ENCODE measurements at places on chromosomes 11 and 22.

DNA sequence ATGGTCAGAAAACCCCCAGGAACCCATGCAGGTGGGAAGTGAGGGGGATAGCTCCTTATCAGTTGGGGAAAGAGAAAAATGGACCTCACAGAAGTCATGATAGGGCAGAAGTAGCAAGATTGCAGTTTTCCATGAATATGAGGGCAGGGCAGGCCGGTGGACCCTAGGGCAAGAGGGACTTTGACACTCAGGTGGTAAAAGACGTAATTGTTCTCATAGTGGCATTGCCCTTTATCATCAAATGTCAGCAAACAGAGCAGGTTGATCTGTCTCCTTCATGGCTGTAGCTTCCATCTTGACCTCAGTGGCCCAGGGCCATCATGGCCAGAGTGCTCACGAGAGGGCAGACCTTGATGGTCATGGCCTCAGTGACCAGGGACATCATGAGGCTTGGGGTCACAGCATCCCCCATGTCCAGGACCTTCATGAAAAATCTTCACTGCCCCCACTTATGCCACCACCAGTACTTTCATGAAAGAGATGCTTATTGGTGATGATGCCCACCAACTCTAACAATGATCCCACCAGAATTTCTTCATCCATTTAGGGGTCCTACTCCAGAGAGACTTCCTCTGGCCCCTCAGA, 127.1 kb downstream of the SNX19 start:
- no peak for DNase-seq

- DNase-seq, result no peak
Measured at GRCh38 chr11:73398721-73399120, 22.5 kb downstream of the RELT start.

DNA sequence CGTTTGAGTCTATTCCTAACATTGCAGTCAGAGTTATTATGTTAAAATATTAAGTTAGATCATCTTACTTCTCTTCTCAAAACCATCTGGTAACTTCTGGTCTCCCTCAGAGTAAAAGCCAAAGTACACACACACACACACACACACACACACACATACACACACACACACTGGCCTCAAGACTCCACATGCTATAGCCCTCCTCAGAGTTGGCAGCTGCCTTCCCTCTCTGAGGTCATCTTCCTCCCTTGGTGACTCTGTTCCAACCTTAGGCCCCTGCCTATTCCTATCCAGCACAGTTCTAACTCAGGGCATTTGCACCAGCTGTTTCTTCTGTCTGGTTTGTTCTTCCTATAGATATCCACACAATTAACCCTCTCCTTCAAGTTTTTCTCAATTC, 272.0 kb upstream of the SESN3 start:
- no peak for DNase-seq

DNA sequence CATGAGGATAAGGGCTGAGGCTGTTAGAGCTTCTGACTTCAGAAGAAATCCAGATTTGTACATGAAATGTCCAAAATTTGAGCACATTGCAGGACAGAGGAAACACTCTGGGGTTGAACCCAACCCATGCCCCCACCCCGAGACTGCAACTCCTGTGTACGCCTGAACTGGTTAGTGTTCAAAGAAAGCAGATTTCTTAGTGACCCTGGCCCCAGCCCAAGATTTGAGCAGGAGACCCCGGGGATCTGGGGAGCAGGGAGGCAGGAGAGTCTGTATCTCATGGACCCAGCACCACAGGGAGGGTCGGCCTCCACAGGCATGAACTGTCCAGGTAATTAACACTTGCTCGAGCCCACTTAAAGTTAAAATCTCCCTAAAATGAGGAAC, 69.3 kb upstream of the WNT7B start:
- no peak for DNase-seq

DNA sequence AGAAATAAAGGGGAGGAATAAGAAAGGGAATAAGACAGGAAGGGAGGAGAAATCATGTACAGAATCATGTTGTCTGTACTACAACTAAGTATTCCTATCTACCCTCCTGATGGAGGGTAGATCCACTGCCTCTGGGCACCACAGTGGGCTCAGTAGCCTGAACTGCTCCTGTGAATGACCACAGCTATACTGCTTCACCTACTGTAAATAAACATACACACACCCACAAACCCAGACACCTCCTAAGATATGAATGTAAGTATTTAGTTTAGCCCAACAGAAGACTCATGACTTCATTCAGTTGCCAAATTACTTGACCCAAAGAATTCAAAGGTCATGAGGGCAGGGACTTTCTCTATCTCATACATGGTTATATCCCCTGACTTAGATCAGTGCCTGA, 177.3 kb upstream of the C11orf58 start:
- no peak for DNase-seq

GRCh38 chr11:81700076-81700475, 1033.6 kb downstream of the FAM181B start:
- DNase-seq, result no peak

DNA sequence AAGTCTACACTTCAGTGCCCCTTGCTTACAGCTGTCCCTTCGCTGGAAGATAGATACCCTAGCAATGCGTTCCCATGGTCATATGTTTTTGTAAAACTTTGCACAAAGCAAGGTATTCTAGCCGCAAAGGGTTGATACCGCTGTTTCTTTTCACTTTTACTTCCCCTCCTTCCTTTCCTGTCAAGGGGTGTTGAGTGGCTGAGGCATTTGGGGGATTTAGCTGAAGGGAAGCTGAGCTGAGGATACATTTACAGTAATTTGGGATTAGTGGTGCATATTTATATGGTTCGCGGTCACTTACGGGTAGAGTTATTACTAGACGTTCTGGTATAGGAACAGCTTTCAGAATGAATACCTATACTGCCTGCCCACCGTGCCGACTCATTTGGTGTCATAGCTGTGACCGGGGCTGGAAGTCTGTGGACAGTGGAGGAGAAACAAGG, 86.9 kb upstream of the WNT11 start:
- DNase-seq, result no peak

DNA sequence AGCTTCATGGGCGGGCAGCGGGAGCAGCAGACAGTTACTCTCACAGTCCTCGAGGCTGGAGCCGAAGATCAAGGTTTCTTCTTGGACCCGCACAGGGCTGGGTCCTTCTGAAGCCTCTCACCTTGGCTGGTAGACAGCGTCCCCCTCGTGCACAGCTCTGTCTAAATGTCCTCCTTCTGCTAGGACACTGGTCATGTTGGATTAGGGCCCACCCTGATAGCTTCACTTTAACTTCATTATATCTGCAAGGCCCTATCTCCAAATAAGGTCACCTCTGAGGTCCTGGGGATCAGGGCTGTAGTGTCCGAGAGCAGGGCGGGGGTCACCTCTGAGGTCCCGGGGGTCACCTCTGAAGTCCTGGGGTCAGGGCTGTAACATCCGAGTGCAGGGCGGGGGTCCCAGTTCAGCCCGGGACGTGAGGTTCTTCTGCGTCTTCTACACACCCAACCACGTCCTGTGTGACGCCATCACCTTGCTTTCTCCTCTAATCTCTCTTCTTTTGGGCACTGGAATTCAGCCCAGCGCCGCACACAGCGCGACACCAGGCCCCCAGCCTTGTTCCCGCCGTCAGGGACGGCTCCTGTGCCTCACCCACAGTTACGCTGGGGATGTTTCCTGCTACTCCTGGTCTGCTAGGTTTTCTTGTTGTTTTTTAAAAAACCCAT, 34.1 kb upstream of the TOLLIP start:
- no peak for DNase-seq

DNA sequence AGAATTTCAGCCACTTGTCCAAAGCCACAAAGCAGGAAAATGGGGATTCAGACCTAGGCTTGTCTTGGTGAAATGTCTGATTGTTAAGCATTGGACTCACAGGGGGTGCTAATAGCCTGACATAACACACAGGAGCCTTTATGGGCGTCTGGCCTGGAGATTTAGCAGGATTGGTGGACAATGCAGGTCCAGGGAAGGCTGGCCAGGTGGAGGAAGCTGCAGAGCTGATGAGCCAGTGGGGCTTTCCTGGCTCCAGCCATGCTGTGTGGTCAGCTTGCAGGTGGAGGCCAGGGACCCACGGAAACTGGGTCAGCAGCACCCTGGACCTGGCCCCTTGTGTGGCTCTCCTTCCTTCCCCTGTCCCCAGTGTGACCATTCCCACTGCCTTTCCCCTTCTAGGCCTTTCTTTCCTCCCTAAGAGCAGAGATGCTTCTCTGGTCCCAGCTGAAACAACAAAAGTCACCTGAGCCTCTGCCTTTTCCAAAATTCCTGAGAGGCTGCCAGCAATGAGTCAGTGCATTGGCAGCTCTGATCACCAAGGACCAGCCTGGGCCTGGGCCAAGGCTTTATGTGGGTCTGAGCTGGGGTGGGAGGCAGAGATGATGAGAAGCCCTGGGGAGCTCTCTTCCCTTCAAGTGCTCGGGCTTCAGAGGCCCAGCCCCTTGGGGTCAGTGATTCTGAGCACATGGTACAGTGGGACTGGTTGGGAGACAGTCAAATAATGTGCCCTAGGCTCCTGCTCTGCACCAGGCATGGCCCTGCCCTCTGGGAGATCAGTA, 85.2 kb downstream of the CCDC81 start:
- DNase-seq, result no peak

DNA sequence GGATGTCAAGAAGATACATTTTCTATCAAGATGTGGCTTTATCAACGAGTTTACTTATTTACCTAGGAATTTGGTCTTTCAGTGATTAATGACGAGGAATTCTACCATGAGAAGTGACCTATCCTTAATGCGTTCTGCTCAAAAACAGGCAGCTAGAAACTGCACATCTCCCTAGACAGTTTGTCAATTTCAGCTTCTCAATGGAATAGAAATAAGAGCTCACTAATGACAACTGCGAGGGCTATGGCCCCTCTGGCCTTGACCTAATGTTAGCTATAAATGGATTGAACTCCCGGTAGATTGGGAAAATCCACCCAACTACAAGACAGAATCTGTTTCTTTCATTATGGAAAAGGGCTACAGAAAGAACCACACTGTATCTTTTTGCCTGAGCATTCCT, 223.4 kb downstream of the CADM1 start:
- DNase-seq, result no peak

DNA sequence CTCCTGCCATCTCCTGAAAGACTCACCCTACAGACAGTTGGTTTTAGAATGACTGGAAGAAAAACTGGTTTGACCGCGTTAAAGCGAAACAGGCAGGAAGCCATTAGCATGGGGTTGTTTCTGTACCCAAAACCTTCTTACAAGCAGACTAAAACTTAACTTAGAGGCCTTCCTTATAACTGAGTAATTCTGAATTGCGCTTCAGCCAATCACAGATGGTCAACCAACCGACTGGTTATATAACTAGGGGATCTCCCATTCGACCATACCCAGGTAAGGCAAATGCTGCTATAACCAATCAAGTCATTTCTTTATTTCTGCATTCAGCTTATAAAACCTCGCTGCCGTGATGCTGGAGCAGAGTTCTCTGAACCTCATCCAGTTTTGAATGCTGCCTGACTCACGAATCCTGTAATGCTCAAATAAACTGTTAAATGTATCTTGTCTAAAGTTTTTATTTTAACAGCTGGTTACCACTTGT, 87.8 kb upstream of the DRD2 start:
- DNase-seq, result no peak

- no peak for DNase-seq
Measured at GRCh38 chr11:43404406-43404805, 45.7 kb downstream of the TTC17 start.

DNA sequence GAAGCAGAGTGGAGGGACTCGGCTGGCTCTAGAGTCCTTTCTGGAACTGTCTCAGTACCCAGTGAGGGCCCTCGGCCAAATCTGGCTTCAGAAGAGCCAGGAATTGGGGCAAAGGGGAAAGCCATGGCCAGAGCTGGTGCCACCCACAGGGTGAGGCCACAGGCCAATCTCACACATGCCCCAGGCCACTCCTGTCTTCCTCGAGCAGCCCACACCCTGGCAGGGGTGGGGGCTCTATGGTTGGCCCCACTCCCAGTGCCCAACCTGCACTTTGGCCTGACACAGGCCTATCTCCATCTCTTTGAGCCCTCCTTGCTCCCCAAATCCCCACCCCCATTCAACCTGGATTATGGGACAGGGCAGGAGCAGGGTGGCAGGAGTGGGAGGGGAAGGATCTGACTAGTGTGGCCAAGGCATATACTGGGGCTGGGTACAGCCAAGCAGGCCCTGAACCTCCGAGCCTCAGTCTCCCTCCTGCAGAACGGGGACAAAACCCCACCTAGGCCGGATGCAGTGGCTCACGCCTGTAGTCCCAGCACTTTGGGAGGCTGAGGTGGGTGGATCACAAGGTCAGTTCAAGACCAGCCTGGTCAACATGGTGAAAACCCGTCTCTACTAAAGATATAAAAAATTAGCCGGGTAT, 6.9 kb downstream of the TST start:
- no peak for DNase-seq

DNA sequence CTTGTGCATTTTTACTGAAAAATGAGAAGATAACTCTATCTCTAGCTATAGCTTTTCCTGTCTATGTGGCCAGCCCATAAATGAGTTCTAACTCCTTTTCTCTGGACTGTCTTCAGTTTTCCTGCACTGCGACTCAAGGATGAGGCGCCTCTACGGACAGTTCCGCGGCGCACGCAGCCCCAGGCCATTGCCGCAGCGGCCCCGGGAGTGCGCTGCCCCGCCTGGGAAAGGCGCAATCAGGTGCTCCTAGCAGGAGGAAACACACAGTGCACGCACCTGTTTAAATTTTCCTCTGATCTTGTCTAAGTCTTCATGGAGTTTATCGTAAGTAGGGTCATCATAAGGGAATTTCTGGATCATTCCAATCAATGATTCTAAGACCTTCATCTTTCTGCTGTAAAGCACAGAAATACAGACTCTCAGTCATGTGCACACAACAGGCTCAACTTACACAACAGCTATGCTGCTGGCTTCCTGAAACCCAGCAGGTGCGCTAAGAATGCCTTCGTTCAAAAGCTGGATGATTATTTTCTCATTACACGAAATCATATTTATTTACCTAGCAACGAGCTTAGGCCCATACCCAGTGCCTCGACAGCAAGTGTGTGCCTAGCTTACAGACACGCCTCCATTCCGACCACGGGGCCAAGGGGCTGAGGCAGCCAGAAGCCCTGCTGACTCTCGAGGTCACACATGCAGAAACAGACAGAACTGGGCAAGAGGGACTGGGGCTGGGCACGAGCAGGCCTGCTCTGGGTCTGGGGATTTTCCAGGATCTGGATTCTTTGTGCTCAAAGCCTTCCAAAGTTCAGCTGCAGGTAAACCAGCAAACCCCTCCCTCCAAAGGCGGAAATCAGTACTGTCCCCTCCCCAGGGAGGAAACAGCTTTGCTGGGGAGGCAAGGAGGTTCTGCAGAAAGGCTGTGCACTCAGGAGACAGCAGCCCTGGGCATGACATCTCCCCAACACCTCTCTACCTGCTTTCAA, 7.2 kb downstream of the LTO1 start:
- DNase-seq, result no peak

GRCh38 chr11:79026803-79027445, 413.9 kb downstream of the TENM4 start:
- DNase-seq, result no peak

DNA sequence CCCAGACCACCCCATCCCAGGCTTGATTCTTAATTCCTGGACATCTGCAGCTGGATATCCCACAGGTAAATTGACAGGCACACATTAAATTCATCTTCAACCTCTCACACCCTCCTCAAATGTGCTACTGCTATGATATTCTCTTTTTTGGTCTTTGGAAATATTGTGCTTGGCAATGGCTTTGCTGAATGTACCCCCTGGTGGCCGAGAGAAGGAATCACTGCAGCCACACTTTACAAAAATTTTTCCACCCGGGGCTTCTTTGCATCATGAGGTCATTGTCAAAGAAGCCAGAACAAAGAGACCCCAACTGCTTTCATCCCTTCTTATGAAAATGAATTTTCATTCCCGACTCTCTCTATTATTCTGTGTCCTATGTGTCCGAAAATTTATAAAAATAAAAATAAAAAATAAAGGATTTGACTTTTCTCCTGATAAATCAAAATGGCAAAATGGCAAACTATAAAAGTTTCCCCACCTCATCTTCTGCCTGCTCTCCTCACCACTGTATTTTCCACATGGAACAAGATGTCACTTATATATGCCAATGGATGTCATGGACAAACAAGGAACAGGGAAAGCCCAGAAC, 15.0 kb upstream of the CYB5R2 start:
- no peak for DNase-seq
